ENCODE measurements at places on chromosomes 2 and 18.

DNA sequence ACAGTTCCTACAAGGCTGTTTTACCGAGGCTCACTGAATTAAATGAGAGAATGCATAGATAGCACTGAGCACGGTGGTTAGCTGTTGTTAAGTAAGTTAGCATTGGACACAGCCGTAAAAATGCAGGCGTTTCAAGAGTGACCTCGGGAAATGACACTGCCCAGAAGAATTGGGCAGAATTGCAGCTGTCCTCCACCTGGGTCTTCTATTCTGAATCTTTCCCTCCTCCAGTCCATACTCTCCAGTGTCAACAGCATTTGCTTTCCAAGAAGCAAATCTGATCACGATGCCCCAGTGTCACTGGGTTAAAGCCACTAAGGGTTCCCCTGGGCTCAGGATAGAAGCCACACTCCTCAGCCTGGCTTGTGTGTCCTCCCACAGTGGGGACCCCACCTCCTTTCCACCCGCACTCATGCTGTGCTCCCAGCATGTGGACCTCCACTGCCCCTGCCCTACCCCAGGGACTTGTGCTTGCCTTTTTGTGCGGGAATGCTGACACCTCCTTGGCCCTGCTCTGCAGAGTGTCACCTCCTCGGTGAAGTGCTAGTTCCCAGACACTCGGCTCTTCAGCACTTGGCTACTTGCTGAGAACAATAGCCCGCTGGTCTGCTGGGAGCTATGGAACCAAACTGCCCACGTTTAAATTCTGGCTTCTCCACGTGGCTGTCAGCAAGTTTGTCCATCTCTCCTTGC, 135.0 kb downstream of the ANTXR1 start:
- DNase-seq: no peak

DNA sequence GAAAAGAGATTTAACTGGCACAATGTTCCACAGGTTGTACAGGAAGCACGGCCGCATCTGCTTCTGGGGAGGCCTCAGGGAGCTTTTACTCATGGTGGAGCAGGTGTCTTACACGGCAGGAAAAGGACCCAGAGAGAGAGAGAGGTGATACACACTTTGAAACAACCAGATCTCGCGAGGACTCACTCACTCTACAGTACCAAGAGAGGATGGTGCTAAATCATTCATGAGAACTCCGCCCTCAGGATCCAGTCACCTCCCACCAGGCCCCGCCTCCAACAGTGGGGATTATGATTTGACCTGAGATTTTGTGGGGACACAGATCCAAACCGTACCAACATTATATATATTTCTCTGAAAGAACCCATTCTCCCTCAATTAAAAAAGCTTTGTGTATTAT, 79.7 kb upstream of the DOCK10 start:
- DNase-seq: no peak

DNA sequence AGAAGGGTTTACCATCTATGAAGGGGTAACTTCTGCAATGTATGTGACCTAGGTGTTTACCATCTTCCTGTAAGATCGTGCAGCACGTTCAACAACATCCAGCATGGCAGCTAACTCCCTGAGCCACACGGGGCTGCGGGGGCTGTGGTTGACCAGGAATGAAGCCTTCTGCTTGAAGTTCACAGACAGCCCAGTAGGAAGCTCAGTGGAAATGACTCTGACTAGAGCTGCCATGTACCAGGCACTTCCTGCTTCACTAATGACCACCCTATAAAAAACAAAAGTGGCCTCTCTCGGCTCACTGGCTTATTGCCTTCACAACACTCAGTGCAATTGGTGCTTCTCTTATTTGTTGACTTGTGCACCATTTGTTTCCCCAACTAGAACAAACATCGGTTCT, 99.7 kb upstream of the SMAD7 start:
- DNase-seq: no peak

GRCh38 chr2:48693645-48694044, 61.9 kb downstream of the LHCGR start:
- no peak for DNase-seq

- no peak for DNase-seq
These were observed 1367.2 kb upstream of the CELF4 start for GRCh38 chr18:38932752-38933151.

- no peak for DNase-seq
These were observed 1.7 kb downstream of the FANCL start for GRCh38 chr2:58239243-58239925.

GRCh38 chr2:230798769-230799399, 65.9 kb upstream of the ITM2C start:
- DNase-seq: peak; percentile 50

DNA sequence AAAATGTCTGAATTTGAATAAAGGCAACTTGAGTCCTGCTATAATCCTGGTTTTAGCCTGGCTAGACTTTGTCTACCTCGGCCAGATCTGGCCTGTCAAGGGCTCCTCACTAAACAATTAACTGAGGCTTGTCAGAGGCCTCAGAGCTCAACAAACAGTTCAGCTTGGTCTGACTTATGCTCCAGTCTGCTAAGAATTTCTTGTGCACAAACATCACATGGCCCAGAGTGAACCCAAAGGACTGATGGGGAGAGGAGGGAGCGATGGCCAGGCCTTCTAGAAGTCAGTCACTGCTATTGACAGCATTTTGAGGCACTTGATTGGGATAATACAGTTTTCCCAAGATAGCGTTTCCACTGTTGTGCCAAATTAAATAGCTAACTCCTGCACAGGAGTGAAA, 555.1 kb upstream of the ID2 start:
- DNase-seq: no peak

DNA sequence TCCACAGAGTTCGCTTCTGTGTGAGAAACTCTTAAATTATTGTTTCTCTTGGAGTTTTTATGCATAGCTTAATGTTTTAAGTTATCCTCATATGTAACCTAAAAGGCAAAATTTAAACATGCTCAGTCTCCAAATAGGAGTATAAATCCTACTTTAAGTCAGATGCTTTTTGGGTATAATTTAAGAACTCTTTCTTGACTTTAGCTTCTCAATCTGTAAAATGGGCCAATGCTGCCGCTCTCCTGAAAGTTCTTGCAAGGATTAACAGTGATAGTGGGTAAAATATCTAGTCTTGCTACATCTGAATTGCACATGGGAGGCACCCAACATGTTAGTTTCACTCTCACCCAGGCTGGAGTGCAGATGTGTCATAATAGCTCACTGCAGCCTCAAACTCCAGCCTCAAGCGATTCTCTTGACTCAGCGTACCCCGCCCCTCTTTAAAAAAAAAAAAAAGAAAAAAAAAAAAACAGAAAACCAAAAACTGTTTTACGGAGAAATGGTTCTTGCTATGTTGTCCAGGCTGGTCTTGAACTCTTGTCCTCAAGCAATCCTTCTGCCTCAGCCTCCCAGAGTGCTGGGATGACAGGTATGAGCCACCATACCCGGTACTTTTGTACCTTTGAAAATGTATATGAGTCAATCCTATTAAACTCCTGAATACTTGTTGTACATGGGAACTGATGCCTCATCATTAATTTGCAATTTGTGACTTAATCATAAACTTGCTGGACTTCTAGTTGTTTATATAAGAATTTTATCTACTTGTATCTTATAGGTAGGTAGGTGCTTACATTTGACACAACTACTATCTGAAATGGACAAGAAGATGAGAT, 1.8 kb downstream of the FBXO48 start:
- DNase-seq: peak; percentile 31

DNA sequence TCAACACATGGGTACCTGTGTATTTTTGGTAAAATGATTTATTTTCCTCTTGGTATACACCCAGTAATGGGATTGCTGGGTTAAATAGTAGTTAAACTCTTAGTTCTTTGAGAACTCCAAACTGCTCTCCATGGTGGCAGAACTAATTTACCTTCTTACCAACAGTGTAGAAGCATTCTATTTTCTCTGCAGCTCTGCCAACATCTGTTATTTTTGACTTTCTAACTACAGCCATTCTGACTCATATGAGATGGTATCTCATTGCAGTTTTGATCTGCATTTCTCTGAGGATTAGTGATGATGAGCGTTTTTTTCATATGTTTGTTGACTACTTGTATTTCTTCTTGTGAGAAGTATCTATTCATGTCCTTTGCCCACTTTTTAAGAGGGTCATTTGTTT, 180.6 kb downstream of the FSIP2 start:
- DNase-seq: no peak

Measured in stimulated activated naive CD8-positive, alpha-beta T cell treated with anti-CD3 and anti-CD28 coated beads, Interleukin-15, Interleukin-2, amounts not matched to agents 100 U/mL and 50 U/mL, for 24 hours (primary cell).